ENCODE measurements at places on chromosomes 2 and 18.
A peak's percentile ranks its signal among the peaks of the same experiment; 100 is the strongest.

DNA sequence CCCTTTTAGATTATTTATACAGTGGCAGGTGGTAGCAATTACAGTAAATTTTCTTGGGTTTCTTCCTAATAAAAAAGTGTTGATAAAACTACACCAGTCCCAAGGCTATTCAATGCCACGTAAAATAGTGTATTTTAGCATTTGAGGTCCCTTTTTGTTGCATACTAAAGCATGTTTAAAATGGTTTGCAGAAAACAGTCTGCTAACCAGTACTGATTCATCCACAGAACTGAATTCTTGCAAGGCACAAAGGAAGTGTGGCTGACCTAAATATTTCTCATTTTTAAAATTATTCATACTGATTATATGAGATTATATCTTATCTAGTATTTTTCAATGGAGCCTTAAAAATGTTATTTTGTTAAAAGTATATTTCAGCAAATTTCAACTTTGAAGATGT, 98.1 kb downstream of the SMAD2 start:
- DNase-seq: peak; percentile 38

- no peak for DNase-seq
Observed at GRCh38 chr2:15127301-15127700, 433.8 kb downstream of the NBAS start.

- DNase-seq: no peak
Observed at GRCh38 chr2:216679658-216680024, 15.7 kb downstream of the IGFBP5 start.

GRCh38 chr2:117967977-117968718, 45.7 kb downstream of the CCDC93 start:
- no peak for DNase-seq

DNA sequence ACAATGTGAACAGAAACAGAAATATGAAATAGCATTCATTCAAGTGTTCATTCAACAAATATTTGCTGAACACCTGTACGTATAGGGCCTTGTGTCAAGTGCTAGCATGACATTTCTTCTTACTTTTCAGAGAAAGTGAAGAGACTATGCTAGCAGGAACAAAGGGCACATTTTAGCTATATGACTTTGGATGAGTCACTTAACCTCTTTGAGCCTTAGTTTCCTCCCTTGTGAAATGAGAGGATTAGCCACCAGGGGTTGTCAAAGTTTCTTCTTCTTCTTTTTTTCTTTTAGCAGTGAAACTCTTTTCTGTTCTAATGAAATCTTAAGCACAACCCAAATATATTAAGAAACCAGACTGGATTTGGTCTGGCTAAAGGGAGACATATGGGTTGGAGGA, 53.1 kb downstream of the FIGN start:
- peak; percentile 30 for DNase-seq

- no peak for DNase-seq
Observed at GRCh38 chr2:234650911-234651310, 154.0 kb upstream of the ARL4C start.

DNA sequence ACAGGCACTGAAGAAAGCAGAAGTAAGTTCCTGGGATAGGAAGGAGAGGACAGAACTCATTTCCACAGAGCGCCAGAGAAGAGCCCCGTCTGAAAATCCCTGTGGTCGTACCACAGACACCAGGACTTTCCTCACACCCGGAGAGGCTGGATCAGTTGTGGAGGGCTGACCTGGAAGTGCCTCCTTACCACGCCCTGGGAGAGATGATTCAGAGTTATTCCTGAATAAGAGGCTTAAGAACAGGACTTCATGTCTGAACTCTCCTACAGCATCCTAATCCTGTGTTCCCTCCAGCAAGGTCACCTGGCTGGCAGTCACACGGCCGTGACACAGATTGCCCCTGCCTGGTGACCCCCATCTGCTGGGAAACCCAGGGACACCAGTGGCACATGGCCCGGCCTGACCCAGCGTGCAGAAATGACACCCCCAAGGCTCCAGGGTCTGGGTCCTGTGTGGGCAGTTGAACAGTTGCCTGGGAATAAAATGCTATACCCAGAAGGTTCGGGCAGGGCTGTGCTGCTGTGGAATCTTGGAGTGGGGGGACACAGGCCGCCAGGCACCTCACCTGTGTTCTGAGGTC, 105.9 kb downstream of the PXDN start:
- no peak for DNase-seq

- DNase-seq: peak; percentile 42
Observed at GRCh38 chr2:35081001-35081621, 1274.5 kb upstream of the CRIM1 start.
